Spleen (tissue), 13 donors: ENCODE measurements at places on chromosomes 6 and 20. TPM values are rescaled to one million over a fixed set of nuclear protein-coding genes. Genes with fewer than 3 reads are reported as not detected.

RGL2 gene
- polyA plus RNA-seq: 73.3 TPM

GPSM3 gene
- polyA plus RNA-seq: 233 TPM

LTA gene
- 7.3 TPM for polyA plus RNA-seq

SIM1 gene
- not detected for polyA plus RNA-seq

SNAP91 gene
- polyA plus RNA-seq: 2.6 TPM

SLC22A23 gene
- 1.9 TPM for polyA plus RNA-seq

RPS6KA2 gene
- 8.7 TPM for polyA plus RNA-seq

SLC17A1 gene
- polyA plus RNA-seq: not detected

OGFRL1 gene
- 7.1 TPM for polyA plus RNA-seq

DDO gene
- polyA plus RNA-seq: 1.1 TPM

MLIP gene
- polyA plus RNA-seq: 0.04 TPM

TGM2 gene
- 35.3 TPM for polyA plus RNA-seq

SAPCD1 gene
- 7.5 TPM for polyA plus RNA-seq

TFAP2A gene
- 0.04 TPM for polyA plus RNA-seq

- H3K4me1 ChIP-seq: no peaks in the 10 kb centered on the region
- H3K27ac ChIP-seq: no peak overlapping the region
- H3K36me3 ChIP-seq: peaks cover 5% of the 10 kb centered on the region
- no peaks in the 10 kb centered on the region for H3K27me3 ChIP-seq
- DNase-seq: no peak
- no peak overlapping the region for H3K4me3 ChIP-seq
Measured at GRCh38 chr6:25537349-25538018, 114.5 kb upstream of the SCGN start.

DNA sequence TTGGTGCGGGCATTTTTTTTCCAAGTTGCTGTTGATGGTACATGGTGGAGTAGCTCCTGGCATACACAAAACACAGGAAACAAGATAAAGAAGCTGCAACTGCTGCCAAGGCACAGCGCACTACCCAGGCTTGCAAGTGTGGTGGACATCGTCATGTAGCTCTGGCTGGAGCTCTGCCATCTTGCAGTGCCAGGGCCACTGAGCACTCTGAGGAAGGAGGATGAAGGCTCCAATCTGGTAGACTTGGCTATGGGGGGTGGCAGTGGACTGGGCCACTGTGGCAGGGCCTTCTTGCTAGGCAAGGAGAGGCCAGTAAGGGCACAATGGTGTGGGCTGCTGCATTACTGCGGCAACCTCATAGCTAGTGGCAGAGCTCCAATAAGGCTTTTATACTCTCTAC is 263.5 kb downstream of the CENPW start:
- no peaks in the 10 kb centered on the region for H3K4me1 ChIP-seq
- H3K27ac ChIP-seq: no peak overlapping the region
- DNase-seq: no peak
- no peaks in the 10 kb centered on the region for H3K27me3 ChIP-seq
- H3K36me3 ChIP-seq: no peaks in the 10 kb centered on the region
- no peak overlapping the region for H3K4me3 ChIP-seq

DNA sequence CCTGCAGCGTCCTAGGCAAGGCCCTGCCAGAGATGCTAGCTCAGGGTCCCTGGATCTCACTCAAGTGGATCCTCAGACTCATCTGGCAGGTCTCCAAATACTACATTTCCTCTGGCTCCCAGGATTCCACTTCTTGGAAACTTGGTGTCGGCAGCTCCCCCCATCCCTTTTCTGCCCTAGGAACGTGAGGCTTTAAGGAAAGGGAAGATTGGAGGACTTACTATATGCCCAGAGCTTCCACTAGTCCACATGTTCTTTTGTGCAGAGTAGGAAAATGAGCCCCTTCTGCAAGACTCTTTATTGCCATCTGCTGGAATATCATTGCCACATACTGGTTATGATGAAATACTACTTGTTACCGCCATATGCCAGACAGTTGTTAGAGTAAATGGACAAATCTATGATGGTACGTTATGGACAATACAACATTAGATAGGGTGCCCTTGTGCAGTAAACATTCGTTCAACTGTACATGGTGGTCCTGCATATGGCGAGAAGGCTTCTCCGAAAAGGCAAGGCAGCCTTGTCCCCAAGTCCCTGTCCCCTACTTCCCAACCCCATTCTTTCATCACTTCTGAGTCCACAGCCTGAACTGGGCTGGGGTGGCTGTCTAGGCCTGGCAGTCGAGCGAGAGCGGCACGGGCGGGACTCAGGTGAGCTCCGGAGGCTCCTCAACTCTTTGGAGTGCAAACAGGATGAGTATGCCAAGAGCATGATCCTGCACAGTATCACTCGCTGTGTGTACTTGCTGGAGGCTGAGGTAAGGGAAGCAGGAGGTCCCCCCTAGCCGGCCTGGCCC is 780 bp downstream of the ARMC12 start:
- DNase-seq: peak; percentile 73
- H3K4me1 ChIP-seq: peaks cover 48% of the 10 kb centered on the region
- no peak overlapping the region for H3K4me3 ChIP-seq
- H3K36me3 ChIP-seq: no peaks in the 10 kb centered on the region
- H3K27ac ChIP-seq: no peak overlapping the region
- H3K27me3 ChIP-seq: no peaks in the 10 kb centered on the region

GRCh38 chr6:144148886-144149285 is 1.4 kb upstream of the STX11 start:
- H3K4me3 ChIP-seq: no peak overlapping the region
- H3K4me1 ChIP-seq: peaks cover 46% of the 10 kb centered on the region
- H3K27ac ChIP-seq: no peak overlapping the region
- H3K36me3 ChIP-seq: no peaks in the 10 kb centered on the region
- no peak for DNase-seq

DNA sequence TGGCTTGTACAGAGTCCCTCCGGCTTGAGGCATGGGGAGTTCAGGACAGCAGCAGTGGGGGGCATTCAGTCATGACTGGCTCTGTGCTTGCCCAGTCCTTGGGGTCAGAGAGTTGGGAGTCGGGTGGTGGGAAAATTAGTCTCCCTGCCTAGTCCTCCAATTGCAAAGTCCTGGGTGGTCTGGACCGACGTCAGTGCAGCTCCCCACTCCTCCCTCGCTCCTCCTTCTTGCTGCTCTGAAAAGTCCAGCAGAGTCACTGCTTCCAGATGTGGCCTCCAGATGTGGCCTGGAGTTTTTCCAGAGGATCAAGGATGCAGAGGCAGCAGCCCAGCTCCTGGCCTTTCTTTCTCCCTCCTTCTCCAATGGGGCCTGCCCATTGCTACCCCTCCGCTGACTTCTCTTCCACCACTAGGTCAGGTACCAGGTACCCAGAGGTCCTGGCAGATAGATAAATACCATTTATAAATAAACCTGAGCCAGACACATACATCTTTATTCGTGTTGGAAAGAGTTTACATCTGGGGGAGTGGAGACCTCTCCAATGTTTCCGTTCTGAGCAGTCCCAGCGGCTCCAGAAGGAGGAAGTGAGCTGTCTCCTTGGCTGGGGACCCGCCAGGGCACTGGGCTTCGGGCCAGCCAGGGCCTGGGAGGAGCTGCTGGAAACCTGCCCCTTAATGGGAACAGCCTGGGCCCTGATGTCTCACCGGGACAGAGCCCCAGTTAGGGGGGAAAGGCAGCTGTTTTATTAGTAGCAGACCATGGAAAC is 49.0 kb upstream of the RNF24 start:
- no peaks in the 10 kb centered on the region for H3K36me3 ChIP-seq
- DNase-seq: peak; percentile 86
- H3K4me3 ChIP-seq: no peak overlapping the region
- H3K27me3 ChIP-seq: no peaks in the 10 kb centered on the region
- peaks cover 11% of the 10 kb centered on the region for H3K4me1 ChIP-seq

GRCh38 chr6:137291441-137291840 is 72.3 kb upstream of the IFNGR1 start:
- no peaks in the 10 kb centered on the region for H3K27me3 ChIP-seq
- DNase-seq: no peak
- peak overlapping the region; percentile 16 for H3K27ac ChIP-seq
- no peak overlapping the region for H3K4me3 ChIP-seq
- peaks cover 13% of the 10 kb centered on the region for H3K4me1 ChIP-seq

DNA sequence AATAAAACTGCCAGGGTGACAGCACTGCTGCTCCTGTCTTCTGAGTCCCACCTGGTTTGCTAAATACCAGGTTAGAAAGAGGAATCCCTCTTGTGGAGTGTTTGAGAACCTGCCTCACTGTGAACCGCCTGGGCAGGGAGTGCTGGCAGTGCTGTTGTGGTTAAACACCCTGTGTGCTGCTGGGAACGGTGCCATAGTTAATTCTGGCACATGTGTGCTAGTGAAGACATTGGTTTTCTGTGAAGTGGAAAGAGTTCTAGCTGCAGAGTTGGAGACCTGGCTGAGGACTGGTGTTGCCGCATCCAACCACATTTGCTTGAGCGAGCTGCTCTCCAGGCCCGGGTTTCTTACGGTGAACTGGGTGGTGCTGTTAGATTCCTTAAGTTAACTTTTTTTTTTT is 72.7 kb downstream of the IGF2R start:
- no peaks in the 10 kb centered on the region for H3K27me3 ChIP-seq
- no peak overlapping the region for H3K27ac ChIP-seq
- no peak overlapping the region for H3K4me3 ChIP-seq
- H3K36me3 ChIP-seq: peaks cover 62% of the 10 kb centered on the region
- H3K4me1 ChIP-seq: no peaks in the 10 kb centered on the region
- DNase-seq: no peak

GRCh38 chr20:10832141-10832540 is 158.3 kb upstream of the JAG1 start:
- no peak for DNase-seq
- no peaks in the 10 kb centered on the region for H3K36me3 ChIP-seq
- no peak overlapping the region for H3K4me3 ChIP-seq

- H3K27ac ChIP-seq: no peak overlapping the region
- no peaks in the 10 kb centered on the region for H3K36me3 ChIP-seq
- H3K4me3 ChIP-seq: no peak overlapping the region
- no peaks in the 10 kb centered on the region for H3K4me1 ChIP-seq
- DNase-seq: no peak
- H3K27me3 ChIP-seq: no peaks in the 10 kb centered on the region
Measured at GRCh38 chr20:53336892-53337291, 256.7 kb downstream of the ZNF217 start.

GRCh38 chr6:20402342-20403069 is 827 bp downstream of the E2F3 start:
- DNase-seq: peak; percentile 93
- peak overlapping the region; percentile 58 for H3K4me3 ChIP-seq
- H3K27me3 ChIP-seq: no peaks in the 10 kb centered on the region
- H3K27ac ChIP-seq: peak overlapping the region; percentile 93
- H3K36me3 ChIP-seq: peaks cover 8% of the 10 kb centered on the region

- H3K4me1 ChIP-seq: no peaks in the 10 kb centered on the region
- H3K27ac ChIP-seq: no peak overlapping the region
- no peaks in the 10 kb centered on the region for H3K27me3 ChIP-seq
- H3K4me3 ChIP-seq: no peak overlapping the region
Measured at GRCh38 chr6:104409913-104410312, 449.8 kb downstream of the HACE1 start.

GRCh38 chr6:69668916-69669315 is 127.9 kb downstream of the LMBRD1 start:
- H3K36me3 ChIP-seq: peaks cover 19% of the 10 kb centered on the region
- no peaks in the 10 kb centered on the region for H3K27me3 ChIP-seq
- H3K4me1 ChIP-seq: no peaks in the 10 kb centered on the region
- no peak for DNase-seq
- no peak overlapping the region for H3K4me3 ChIP-seq
- no peak overlapping the region for H3K27ac ChIP-seq

DNA sequence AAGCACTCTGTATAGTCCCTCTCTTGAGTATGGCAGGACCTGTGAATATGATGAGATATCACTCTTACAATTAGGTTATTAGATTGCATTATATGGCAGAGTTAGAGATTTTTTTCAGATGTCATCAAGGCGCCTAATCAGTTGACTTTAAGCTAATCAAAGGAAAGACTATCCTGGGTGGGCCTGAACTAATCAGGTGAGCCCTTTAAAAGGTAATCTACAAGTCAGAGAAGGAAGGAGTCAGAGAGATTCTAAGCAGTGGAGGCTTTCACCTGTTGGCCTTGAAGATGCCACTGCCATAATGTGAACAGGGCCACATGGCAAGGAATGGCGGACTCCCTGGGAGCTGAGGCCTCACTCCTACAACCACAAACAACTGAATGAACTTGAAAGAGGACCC is 151.5 kb downstream of the BFSP1 start:
- H3K27me3 ChIP-seq: peaks cover 6% of the 10 kb centered on the region
- DNase-seq: no peak
- no peaks in the 10 kb centered on the region for H3K36me3 ChIP-seq
- no peak overlapping the region for H3K4me3 ChIP-seq

DNA sequence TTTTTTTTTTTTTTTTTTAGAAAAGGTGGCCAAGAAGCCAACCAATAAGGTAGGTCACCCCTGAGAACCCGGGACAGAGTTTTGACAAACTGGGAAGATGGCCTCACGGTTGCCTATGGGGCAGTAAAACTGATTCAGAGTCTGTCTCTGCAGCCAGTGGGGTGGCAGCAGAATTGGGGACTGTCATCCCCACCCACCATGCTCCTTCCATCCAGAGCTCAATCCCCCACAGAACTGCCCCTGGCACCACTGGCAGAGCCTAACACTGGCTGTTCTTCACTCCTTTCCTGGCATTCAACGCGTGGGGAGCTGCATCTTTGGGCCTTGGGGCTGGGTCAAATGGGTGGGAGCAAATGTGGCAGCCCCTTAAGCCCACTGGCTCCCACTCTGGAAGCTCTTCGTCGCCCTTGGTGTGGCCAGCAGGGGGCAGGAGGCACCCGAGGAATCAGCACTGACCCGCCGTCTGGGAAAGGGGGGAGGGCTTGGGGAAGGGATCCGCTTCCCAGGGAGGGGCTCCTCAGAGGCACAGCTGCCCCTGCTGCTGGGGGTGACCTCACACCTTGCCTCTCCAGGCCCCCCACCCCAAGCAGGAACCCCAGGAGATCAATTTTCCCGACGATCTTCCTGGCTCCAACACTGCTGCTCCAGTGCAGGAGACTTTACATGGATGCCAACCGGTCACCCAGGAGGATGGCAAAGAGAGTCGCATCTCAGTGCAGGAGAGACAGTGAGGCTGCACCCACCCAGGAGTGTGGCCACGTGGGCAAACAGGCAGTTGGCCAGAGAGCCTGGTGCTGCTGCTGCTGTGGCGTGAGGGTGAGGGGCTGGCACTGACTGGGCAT is 10.4 kb downstream of the CD40 start:
- peaks cover 33% of the 10 kb centered on the region for H3K36me3 ChIP-seq
- no peak overlapping the region for H3K4me3 ChIP-seq
- H3K27ac ChIP-seq: no peak overlapping the region

DNA sequence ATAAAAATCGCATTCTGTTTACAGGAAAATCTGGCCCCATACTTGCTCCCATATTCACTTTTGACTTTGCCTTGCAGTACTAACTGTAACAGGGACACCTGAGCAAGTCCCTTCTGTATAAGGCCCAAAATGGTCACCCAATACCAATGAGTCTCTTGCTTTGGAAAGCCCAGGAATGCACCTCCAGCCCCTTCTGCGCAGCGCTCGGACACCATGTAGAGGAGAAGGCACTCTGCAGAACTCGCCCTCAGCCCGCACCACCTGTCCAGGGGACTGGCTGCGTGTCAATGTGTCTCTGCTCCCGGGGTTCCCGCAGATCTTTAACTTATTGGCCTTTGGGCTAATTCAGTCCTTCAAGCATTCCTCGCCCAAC is 746 bp upstream of the PRND start:
- no peak overlapping the region for H3K4me3 ChIP-seq
- H3K36me3 ChIP-seq: no peaks in the 10 kb centered on the region
- H3K27ac ChIP-seq: peak overlapping the region; percentile 88
- no peaks in the 10 kb centered on the region for H3K27me3 ChIP-seq
